ENCODE measurements at places on chromosomes 4 and X.

DNA sequence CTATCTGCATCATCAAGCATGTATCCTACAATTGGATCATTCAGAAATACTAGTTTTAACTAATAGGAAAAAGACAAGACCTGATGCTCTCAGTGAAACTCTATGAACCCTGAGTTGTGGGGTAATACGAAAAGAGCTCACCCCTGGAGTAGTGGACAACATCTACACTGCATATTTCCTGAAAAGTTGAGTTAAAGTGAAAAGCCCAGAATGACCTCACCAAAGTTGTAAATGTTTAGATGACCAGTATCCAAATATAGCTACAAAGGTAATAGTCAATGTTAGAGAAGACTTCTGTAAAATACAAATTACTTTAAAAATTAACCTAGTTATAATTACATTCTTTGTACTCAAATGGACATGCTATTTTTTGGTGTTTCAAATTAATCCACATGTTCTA, 52.8 kb upstream of the SRPX start:
- no peak overlapping the region for H3K27ac ChIP-seq
- peaks cover 4% of the 10 kb centered on the region for H3K36me3 ChIP-seq
- H3K27me3 ChIP-seq: no peaks in the 10 kb centered on the region
- H3K4me3 ChIP-seq: no peak overlapping the region
- no peak for DNase-seq

DNA sequence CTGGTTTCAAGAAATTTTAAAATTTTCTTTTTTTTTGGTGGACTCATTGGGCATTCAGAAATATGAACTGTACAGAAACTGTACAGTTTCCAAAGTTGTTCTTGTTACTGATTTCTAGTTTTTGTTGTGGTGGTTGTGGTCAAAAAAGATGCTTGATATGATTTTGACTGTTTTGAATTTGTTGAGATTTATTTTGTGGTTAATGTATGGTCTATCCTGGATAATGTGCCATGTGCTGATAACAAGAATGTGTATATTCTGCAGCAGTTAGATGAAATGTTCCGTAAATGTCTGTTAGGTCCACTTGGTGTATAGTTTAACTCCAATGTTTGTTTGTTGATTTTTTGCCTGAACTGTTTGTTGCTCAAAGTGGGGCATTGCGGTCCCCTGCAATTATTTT, 127.6 kb upstream of the NUDT6 start:
- peaks cover 68% of the 10 kb centered on the region for H3K36me3 ChIP-seq
- no peak overlapping the region for H3K4me3 ChIP-seq
- H3K27me3 ChIP-seq: no peaks in the 10 kb centered on the region
- H3K27ac ChIP-seq: no peak overlapping the region

GRCh38 chrX:78119521-78120227, 15.6 kb downstream of the PGK1 start:
- H3K4me1 ChIP-seq: peaks cover 17% of the 10 kb centered on the region
- H3K4me3 ChIP-seq: no peak overlapping the region
- peaks cover 10% of the 10 kb centered on the region for H3K36me3 ChIP-seq
- H3K27ac ChIP-seq: peak overlapping the region; percentile 51
- no peak for DNase-seq
- no peaks in the 10 kb centered on the region for H3K27me3 ChIP-seq

DNA sequence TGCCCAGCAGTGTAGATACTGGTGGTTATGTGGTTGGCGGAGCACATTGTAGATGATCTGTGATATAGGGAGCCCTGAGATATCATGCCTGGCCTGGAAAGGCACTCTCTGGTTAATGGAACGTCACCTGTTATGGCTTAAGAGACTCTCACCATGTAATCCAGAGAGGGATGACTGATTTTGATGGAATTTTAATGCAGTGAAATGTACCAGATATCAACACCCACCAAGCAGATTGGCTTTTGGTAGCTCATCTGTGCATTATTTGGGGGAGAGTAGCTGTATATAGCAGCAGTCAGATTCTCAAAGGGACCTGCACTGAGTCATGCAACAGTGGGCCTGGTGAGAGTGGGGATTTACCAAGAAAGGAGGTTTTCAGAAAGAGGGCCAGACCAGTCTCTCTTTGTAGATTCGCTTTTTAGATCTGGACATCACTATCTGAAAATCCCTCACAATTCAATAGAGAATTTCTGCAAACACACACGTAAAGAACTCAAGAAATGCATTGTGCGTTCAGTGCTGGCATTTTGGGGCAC, 17.3 kb downstream of the TSC22D3 start:
- peaks cover 5% of the 10 kb centered on the region for H3K4me1 ChIP-seq
- H3K4me3 ChIP-seq: no peak overlapping the region
- no peaks in the 10 kb centered on the region for H3K27me3 ChIP-seq

- no peak for DNase-seq
- H3K4me3 ChIP-seq: no peak overlapping the region
- no peaks in the 10 kb centered on the region for H3K4me1 ChIP-seq
Measured at GRCh38 chr4:172657081-172657480, 511.5 kb upstream of the GALNT7 start.

DNA sequence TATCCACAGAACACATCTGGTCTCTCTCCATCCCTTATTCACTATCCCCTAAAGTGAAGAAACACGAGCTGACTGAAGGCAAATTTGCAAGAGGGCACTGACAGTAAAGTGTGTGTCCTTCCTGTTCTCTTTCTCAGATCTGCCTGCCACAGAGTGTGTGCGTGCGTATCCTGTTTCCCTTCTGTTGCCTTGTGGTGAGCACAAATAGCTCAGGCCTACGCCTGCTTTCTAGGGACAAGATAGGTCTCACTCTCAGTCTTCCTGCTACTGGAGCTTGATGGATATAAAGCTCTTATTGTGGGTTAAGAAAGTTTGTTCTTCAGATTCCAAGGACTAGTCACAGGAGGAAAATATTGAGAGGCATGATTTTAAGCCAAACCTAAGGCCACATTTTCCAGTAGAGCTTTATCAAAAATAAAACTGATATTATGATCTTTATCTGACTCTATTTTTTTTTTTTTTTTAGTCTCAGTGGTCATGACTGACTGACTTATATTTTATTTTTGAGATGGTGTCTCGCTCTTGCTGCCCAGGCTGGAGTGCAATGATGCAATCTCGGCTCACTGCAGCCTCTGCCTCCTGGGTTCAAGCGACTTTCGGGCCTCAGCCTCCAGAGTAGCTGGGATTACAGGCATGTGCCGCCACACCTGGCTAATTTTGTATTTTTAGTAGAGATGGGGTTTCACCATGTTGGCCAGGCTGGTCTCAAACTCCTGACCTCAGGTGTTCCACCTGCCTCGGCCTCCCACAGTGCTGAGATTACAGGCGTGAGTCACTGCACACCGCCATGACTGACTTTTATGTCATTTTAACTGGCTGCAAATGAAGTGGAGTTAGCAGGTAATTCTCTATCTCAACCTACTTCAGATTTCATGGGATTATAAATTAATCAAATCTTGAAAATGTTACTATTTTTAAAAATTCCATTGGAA, 140.3 kb upstream of the SH3RF1 start:
- no peaks in the 10 kb centered on the region for H3K27me3 ChIP-seq
- peak; percentile 51 for DNase-seq
- H3K4me1 ChIP-seq: peaks cover 27% of the 10 kb centered on the region
- peak overlapping the region; percentile 68 for H3K4me3 ChIP-seq
- peak overlapping the region; percentile 84 for H3K27ac ChIP-seq

- peaks cover 6% of the 10 kb centered on the region for H3K36me3 ChIP-seq
- no peaks in the 10 kb centered on the region for H3K4me1 ChIP-seq
- no peaks in the 10 kb centered on the region for H3K27me3 ChIP-seq
- no peak overlapping the region for H3K4me3 ChIP-seq
- no peak overlapping the region for H3K27ac ChIP-seq
Measured at GRCh38 chr4:12978310-12978709, 505.8 kb downstream of the RAB28 start.

DNA sequence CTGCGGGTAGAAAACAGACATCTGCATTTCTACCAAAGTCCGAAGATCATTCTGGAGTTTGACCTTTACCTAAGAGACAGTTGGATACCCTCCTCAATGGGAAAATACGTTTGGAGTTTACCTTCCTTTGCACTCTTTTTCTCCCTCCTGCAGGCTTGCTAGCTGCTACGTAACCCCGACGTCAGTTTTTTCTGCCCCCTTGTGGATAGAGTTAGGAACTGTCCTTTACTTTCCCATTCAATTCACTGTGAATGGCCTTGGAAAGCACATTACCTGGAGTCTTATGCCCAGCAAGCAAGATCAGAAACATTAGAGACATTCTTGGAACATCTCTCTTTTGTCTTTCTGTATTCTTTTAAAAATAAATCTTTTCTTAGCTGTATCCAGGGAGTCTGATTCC, 250.7 kb downstream of the NAP1L3 start:
- DNase-seq: no peak
- no peak overlapping the region for H3K27ac ChIP-seq
- H3K36me3 ChIP-seq: no peaks in the 10 kb centered on the region
- no peaks in the 10 kb centered on the region for H3K4me1 ChIP-seq
- no peaks in the 10 kb centered on the region for H3K27me3 ChIP-seq

DNA sequence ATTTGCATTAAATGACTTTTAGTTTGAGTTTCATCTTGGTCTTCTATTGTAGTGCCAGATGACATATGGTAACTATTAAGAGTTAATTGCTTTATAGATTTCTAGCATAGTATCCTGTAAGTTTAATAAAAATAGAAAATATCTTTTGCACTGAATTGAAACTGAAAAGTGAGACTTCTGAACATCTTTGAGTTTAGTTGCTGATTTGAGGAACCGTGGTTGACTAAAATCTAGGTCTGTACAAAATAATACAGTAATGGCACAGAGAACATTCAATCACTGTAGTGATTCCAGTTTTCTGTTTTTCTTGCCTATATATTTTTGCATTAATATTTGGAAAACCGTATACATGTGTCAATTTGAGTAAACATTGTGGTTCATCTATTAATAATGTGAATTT, 60.7 kb downstream of the SPATA4 start:
- no peaks in the 10 kb centered on the region for H3K4me1 ChIP-seq
- H3K4me3 ChIP-seq: no peak overlapping the region
- no peak for DNase-seq
- H3K27ac ChIP-seq: no peak overlapping the region
- no peaks in the 10 kb centered on the region for H3K36me3 ChIP-seq
- H3K27me3 ChIP-seq: no peaks in the 10 kb centered on the region

DNA sequence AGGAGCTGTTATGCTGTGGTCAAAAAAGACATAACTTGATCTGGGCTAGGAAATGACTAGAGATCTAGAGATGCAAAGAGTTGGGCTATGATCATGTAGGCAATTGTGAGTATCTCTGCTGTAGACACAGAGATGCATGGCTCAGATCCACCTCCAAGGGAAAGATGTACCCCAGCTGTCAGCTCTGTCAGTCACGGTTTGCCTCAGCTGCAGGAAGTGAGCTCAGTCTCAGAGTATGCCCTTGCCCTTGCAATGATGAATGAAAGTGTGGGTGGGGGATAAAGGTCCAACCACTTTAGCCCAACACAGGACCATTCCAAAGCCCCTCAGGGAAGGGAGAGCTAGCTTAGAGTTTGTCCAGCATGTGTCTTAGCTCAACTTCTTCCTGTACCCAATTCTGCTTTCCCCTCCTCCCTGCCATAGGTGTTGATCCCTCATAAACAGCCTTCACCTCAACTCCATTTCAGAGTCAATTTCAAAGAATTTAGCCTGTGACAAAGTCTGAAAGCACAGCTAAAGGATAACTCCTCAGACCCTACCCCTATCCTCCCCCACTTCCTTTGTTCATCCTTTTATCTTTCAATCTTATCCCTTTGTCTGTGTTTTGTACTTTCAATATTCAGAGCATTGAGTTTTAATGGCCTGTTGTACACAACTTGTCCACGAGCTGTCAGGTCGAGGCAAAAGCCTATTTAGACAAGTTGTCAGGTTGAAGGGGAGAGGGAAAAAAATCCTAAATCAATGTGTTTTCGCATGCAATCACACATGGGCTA, 90.6 kb downstream of the MID1IP1 start:
- no peaks in the 10 kb centered on the region for H3K27me3 ChIP-seq
- H3K4me1 ChIP-seq: peaks cover 7% of the 10 kb centered on the region
- H3K36me3 ChIP-seq: no peaks in the 10 kb centered on the region
- no peak for DNase-seq

DNA sequence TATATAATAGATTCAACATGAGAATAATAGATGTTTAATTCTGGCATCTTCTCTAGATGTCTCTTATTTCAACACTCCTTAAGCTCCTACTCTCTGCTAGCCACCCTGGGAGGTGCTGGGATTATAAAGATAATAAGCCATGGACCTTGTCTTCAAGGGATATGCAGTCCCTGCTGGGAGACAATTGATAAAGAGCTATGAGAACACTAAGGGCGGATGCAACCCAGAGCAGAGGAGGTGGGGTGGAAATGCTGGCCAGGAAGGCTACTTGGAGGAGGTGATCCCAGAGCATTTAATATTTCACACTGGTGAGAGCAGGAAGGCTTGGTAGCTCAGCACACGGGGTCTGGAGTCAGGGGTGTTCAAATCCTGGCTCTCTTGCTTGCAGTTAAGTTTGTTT, 18.3 kb upstream of the PGRMC2 start:
- H3K27ac ChIP-seq: no peak overlapping the region
- H3K36me3 ChIP-seq: peaks cover 61% of the 10 kb centered on the region
- H3K27me3 ChIP-seq: no peaks in the 10 kb centered on the region

GRCh38 chr4:150119492-150119891, 41.2 kb downstream of the DCLK2 start:
- no peak overlapping the region for H3K27ac ChIP-seq
- no peaks in the 10 kb centered on the region for H3K4me1 ChIP-seq
- H3K27me3 ChIP-seq: peaks cover 12% of the 10 kb centered on the region
- DNase-seq: no peak
- H3K4me3 ChIP-seq: no peak overlapping the region
- no peaks in the 10 kb centered on the region for H3K36me3 ChIP-seq

GRCh38 chr4:85741921-85742591, 267.1 kb downstream of the ARHGAP24 start:
- H3K4me3 ChIP-seq: no peak overlapping the region
- H3K4me1 ChIP-seq: no peaks in the 10 kb centered on the region
- H3K27ac ChIP-seq: no peak overlapping the region

- H3K4me1 ChIP-seq: peaks cover 7% of the 10 kb centered on the region
- H3K27ac ChIP-seq: no peak overlapping the region
Measured at GRCh38 chr4:118682928-118683327, 2.3 kb upstream of the METTL14 start.

DNA sequence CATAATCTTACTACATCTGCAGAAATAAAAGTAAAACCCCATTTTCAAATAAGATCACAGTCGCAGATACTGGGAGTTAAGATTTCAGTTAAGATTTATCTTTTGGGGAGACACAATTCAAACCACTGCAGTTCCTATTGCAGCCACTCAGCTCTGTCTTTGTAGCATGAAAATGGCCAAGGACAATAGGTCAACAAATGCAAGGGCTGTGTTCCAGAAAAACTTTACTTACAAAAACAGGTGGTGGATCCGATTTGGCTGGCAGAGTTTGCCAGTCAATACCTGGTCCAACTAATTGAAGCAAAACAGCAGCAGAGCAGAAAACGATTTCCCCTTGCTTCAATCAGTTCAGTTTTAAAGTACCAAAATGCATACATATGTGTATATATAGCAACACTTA, 77.4 kb downstream of the TENM3 start:
- DNase-seq: no peak
- no peaks in the 10 kb centered on the region for H3K36me3 ChIP-seq
- H3K27ac ChIP-seq: no peak overlapping the region
- no peak overlapping the region for H3K4me3 ChIP-seq

DNA sequence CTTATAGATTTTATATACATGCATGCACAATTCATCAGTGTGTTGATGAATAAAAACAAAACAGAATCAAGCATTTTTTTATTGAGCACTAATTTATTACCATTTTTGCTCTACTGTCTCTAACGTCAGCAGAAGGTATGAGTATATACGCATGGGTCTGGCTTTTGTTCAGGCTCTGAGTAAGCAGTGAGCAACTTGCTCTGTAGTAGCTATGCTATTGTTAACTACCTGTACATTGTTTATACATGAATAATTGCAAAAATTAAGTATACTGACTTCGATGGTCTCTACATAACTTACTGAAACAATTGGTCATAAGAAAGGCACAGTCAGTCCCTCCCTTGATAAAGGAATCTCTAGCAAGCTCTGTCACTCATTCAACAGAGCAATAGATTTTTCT, 122.9 kb downstream of the RS1 start:
- H3K4me3 ChIP-seq: no peak overlapping the region
- no peaks in the 10 kb centered on the region for H3K27me3 ChIP-seq

Data from naive thymus-derived CD8-positive, alpha-beta T cell (primary cell).